ENCODE measurements at places on chromosomes 6 and 20.

- no peak for DNase-seq
Observed at GRCh38 chr6:319177-320131, 27.2 kb downstream of the DUSP22 start.

GRCh38 chr6:41688256-41688965 is 47.0 kb downstream of the TFEB start:
- DNase-seq = no peak

- DNase-seq = no peak
Observed at GRCh38 chr20:18802012-18802634, 11.5 kb upstream of the SCP2D1 start.

- DNase-seq = no peak
Observed at GRCh38 chr6:110295451-110296165, 62.5 kb downstream of the METTL24 start.

- no peak for DNase-seq
Observed at GRCh38 chr6:80165819-80166218, 59.3 kb downstream of the BCKDHB start.

- DNase-seq = peak; percentile 41
Observed at GRCh38 chr6:3813150-3813780, 35.9 kb upstream of the FAM50B start.

GRCh38 chr20:35892871-35893270 is 61.4 kb downstream of the SCAND1 start:
- no peak for DNase-seq

DNA sequence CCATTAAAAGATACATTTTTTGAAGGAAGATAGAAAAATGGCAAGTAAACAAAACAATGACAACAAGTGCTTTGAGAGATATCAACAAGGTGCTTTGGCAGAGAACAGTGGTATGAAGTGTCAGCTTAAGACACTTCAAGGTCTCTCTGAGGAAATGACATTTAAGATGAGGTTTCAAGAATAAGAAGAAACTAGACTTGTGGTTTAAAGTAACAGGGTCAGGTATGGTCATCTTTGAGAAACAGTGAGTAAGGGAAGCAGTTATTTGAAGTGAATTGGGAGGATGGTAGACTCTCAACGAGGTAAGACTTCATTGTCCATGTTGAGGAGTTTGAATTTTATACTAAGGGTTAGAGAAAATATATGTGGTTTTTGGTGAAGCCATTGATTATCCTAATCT is 77.8 kb downstream of the SYCP2L start:
- DNase-seq = no peak

GRCh38 chr6:149094934-149095351 is 222.6 kb upstream of the TAB2 start:
- DNase-seq = no peak

- DNase-seq = no peak
Observed at GRCh38 chr6:94099072-94099471, 679.7 kb upstream of the EPHA7 start.

DNA sequence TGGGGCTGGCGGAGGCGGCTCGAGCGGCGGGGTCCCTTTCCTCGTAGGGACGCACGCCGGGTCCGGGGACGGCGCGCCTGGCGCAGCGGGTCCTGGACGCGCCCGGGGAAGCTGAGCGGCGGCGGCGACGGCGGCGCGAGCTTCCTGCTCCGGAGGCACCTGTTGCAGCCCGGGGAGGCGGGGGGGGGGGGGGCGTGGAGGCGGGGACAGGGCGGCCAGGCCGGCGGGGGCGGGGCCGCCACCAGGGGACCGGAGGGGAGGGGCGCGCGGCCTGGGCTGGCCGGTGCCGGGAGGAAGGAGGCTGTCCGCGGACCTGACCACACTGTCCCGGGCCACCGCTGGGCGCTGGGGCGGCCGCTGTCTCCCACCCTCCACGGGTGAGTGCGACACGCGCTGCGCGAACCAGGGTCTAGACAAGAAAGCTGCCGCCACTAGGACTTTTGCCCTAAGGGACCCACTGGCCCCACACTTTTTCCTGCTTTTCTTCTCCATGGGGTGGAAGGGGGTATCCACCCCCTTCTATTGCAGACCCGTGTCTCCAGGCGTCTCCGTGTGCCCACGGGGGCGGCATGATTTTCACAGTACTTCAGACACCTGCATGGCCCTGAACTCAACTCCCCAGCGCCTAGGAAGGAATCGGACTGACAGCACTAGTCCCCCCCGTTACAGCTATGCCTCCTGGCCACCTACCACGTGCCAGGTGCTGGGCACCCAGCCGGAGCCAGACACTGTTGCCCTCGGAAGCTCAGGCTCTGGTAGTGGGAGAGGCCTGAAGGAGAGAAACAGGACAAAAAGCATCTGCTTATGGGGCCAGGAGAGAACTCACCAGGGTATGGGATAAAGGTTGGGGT is at the start of gene NFATC2:
Gene NFATC2 (minus strand): TSS at position 149 of the 851 bp plus-strand sequence. CDS start 220 bp downstream, outside the sequence.
- DNase-seq = no peak

GRCh38 chr20:6122873-6123648 is at the start of gene FERMT1:
FERMT1 (minus strand) TSS chr20:6123030; CDS start chr20:6119554, 3,476 bp downstream.
- peak; percentile 55 for DNase-seq

- DNase-seq = no peak
Observed at GRCh38 chr6:110495949-110496348, 19.5 kb upstream of the SLC22A16 start.

GRCh38 chr6:37083243-37084138 is 78.0 kb downstream of the FGD2 start:
- DNase-seq = peak; percentile 98

DNA sequence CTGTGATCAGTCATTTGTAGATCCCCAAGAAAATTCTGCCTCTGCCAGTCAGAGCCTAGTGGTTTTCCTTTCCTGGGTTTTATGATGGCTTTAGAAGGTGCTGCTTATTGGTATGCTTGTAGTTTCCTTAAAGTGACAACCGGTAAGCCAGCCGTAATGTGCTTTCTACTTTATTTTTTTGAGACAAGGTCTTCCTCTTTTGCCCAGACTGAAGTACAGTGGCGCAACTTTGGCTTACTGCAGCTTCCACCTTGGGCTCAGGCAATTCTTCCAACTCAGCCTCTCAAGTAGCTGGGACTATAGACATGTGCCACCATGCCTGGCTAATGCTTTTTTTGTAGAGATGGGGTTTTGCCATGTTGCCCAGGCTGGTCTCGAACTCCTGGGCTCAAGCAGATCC is 23.5 kb downstream of the MCM8 start:
- DNase-seq = no peak

- peak; percentile 95 for DNase-seq
Observed at GRCh38 chr6:23176883-23177282, 607.5 kb downstream of the HDGFL1 start.

GRCh38 chr6:155328539-155329459 is 14.5 kb upstream of the TFB1M start:
- no peak for DNase-seq

DNA sequence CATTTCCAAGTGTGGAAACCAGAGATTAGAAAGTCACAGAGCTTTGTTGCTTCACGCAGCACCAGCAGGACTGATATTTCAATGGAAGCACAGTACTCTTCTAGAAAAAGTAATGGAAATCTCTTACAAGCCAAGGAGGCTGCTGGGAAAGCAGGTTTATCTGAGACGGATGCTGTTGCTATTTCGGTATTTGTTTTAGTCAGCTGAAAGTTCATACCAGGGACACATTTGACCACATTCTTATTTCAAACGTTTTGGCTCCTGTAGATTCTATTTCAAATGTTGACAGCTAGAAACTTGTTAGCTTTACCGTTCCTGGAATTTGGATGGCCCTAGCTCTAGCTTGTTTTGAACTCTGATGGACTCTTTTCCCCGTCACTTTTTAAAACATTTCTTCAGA is 3.7 kb upstream of the TMEM242 start:
- DNase-seq = no peak

DNA sequence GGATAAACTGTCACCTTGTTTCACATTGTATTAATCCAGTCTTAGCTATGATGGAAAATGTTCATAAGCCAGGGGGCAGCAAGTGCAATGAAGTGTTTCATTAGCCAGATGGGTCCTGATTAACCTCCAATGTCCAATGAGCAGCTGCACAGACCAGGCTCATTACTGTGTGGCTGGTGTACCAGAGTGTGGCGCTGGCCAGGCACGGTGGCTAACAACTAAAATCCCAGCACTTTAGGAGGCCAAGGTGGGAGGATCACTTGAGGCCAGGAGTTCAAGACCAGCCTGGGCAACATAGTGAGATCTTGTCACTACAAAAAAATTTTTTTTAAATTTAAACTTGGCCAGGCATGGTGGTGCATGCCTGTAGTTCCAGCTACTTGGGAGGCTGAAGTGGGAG is 201.7 kb upstream of the FOXQ1 start:
- peak; percentile 9 for DNase-seq

DNA sequence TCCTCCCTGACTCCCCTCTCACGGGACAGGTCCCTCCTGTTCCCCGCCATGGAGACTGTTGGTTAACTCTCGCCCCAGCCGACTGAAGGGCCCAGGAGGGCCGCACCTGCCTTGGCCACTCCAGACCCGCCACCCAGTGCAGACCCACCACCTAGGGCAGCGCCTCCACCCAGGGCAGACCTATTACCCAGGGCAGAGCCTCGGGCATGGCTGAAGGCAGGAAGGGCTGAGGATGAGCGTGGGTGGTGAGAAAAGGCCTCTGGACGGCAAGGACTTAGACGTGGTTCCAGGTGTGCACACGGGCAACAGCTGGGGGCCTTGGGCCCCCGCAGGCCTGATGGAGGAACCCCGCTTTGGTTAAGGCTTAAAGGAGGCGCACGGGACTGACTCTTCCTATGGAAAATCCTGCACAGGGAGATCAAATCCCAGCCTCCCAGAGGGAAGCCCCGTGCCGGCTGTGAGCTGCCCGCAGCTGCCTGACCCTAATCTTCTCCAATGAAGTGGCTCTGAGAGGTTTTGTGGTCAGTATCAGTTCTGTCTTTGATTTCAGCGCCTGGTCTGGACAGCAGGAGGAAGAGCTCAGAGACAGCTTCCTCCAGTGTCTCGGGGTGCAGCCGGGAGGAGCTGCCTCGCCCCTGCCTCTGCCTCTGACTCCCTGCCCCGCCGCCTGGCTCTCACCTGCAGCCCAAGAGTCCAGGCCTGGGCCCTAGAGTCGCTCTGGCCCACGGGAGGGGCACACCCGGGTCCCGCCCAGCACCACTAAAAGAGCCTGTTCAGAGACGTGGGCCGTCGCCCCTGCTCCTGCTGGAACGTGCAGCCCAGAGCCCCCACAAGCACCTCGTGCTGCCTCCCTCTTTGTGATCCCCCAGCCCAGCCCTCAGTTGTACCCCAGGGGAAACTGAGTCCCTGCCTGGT is 12.1 kb upstream of the CHRNA4 start:
- no peak for DNase-seq

DNA sequence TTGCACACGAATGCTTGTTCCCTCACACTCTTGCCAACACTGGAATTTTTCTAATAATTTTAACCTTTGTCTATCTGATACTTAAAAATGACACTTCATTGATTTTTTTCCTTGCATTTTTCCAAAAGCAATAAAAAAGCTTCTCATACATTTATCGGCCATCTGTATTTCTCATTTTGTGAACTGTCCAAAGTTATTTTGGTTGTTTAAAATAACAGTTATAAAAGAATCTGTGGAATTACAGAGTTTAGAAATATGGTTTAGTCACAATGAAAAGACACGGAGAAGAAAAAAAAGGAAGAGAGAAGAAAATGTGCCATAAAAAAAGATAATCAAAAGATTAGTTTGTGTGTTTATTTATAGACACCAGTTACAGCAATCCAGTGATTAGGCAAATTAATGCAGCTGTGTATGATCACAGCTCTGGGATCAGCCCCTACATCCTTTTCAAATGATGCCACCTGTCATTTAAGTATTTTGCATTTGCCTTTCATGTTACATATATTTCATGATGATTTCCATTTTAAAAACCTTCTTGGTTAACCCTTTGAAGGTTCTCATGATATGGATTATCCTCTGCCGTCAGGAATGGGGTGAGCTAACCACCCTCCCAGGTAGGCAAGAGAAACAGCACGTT is 171.7 kb downstream of the BACH2 start:
- DNase-seq = no peak

DNA sequence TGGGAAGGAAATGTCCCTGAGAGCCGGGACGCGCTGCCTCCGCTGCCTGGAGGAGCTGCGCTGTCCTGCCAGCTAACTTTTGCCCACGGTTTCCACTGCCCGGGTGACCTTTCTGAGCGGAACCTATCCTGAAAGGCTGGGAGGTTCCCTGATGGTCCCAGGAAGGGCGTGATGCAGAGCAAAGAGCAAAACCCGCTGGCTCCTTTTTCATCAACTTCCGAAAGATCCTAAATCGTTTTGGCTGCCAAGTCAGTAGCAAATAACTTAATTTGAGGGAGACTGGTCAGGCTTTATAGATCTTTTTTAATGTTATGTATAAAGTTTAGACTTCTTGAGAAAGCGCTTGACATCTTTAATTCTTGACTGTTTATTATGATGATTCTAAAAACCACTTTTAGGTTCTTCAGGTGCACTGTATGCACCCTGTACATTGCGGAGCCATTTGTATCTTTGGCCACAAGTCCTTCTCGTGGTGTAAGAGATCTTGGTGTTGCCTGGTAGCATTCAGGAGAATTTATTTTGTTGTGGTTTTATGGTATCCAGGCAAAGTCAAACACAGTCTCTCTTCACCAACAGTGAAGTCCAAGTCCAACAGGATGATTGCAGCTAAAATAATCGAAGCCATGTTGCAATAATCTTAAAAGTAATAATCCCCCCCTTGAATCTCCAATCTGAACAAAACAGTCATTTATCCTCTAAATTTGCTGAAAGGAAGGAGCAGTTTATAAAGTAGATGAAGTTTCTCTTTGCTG is at the start of gene SYNE1:
Gene SYNE1 (minus strand): TSS at position 67 of the 752 bp plus-strand sequence. CDS start 9,031 bp downstream, outside the sequence.
- DNase-seq = no peak

DNA sequence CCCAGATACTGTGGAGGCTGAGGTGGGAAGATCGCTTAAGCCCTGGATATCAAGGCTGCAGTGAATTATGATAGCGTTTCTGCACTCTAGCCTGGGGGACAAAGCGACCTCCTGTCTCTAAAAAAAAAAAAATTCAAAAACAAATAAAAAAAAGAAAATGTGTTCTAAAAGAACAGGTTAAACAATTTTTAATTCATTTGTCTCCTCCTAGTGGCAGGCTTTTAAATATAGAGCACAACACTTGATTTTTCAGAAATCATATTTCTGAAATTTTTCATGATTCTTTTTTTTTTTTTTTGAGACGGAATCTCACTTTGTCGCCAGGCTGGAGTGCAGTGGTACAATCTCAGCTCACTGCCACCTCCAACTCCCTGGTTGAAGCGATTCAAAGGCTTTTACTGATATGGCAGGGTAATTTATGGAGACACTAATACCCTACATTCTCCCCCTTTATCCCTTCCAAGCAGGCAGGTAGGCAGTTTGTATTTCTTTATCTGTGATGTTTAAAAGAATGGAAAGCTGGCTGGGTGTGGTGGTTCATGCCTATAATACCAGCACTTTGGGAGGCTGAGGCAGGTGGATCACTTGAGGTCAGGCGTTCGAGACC is 8.7 kb upstream of the GTF3C6 start:
- peak; percentile 53 for DNase-seq

DNA sequence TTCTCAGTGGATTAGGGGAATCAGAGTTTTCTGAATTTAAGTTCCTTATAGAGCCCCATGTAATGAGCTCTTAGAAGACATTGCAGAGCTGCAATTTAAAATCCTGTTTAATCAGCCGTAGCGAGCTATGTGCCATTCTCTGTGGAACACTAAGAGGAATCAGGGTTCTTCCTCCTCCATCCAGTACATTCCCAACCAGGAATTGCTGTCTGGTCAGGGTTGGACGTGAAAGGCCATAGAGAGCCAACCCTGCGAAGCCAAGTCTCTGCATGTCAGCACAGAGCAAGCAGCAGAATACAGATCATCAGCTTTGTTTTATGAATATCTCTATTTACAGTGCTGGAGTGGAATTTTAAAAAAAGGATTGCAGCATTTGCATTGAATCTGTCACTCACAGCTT is 366.0 kb downstream of the LAMA2 start:
- DNase-seq = no peak

GRCh38 chr6:14337152-14337551 is 219.6 kb downstream of the CD83 start:
- peak; percentile 5 for DNase-seq

- peak; percentile 84 for DNase-seq
Observed at GRCh38 chr6:4459032-4459431, 317.2 kb upstream of the CDYL start.

All from fibroblast of villous mesenchyme (primary cell).